Endothelial cell (in vitro differentiated cells): ENCODE measurements at places on chromosomes 5 and 9. TPM values are rescaled to one million over a fixed set of nuclear protein-coding genes. Genes with fewer than 3 reads are reported as not detected.

DNA sequence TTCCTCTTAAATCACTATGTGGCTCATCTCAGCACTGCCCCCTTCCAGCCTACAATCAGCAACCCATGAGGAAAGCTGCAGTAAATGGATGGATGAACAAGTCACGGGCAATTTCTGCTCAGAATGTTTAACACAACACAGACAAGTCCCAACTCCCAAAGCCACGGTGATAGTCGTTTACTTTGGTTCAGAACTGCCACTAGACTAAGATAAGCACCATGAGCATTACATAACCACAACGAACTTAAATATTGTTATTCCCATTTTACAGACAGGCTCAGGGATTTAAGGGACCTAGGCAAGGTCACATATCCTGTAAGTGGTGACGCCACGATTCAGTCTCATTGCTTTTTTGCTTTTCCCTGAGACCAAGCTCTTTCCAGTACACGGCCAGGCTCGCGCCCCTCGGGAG is 2.0 kb upstream of the SMIM27 start:
- H3K36me3 ChIP-seq: peaks cover 4% of the 10 kb centered on the region
- H3K27ac ChIP-seq: peak overlapping the region; percentile 91
- DNase-seq: no peak
- H3K4me1 ChIP-seq: peaks cover 27% of the 10 kb centered on the region
- H3K27me3 ChIP-seq: peaks cover 16% of the 10 kb centered on the region

DNA sequence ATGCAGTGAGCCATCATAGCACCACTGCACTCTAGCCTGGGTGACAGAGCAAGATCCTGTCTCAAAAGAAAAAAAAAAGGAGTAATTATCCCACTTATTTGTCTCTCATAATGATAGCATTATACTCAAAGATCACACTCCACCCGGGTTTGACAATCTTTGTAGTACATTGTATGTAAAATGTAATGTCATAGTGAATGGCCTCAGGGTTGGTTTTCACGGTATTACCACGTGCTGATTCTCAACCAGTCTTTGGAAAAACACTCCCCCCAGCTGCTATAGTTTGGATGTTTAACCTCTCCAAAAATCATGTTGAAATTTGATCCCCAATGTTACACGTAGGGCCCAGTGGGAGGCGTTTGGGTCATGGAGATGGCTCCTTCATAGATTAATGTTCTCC is 402.4 kb upstream of the GRAMD2B start:
- DNase-seq: no peak
- no peaks in the 10 kb centered on the region for H3K27me3 ChIP-seq

- peaks cover 26% of the 10 kb centered on the region for H3K36me3 ChIP-seq
- no peak overlapping the region for H3K27ac ChIP-seq
- H3K4me1 ChIP-seq: no peaks in the 10 kb centered on the region
- DNase-seq: no peak
These were observed 63.1 kb downstream of the GRAMD2B start for GRCh38 chr5:126486332-126486731.

GRCh38 chr5:99945478-99946442 is 589.4 kb upstream of the FAM174A start:
- no peaks in the 10 kb centered on the region for H3K4me1 ChIP-seq

- H3K27me3 ChIP-seq: peaks cover 2% of the 10 kb centered on the region
- no peak for DNase-seq
- H3K4me1 ChIP-seq: peaks cover 35% of the 10 kb centered on the region
- no peak overlapping the region for H3K4me3 ChIP-seq
- H3K36me3 ChIP-seq: no peaks in the 10 kb centered on the region
- peak overlapping the region; percentile 91 for H3K27ac ChIP-seq
These were observed 220.0 kb downstream of the CDH18 start for GRCh38 chr5:19767987-19768386.

DNA sequence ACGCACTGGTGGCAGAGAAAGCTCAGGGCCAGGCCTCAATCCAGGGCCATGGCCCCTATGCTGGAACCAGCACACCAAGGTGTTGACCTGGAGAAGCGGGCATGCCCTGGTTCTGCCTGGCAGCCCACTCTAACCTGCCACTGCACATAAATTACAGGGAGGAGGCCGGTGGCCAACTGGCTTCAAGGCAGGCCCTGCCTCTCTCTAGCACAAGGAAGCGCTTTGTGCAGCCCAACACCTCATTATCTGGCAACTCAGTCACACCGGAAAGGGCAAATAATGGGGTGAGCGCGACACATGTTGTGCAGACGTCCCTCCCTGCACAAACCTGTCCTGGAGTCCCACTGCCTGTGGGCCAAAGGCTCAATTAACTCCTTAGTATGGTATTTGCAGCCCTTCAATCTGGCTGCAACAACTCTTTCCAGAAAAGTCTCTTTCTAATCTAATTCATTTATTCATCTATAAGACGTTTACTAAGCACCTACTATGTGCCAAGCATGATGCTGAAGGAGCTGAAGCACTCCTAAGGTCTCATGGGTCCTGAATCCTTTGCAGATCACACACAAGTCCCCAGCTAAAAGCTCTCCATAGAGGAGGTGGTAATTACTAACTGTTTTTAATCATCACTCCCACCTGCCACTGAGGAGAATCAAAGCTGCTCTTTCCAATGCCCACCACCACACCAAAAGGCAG is 24.9 kb downstream of the SHB start:
- H3K4me1 ChIP-seq: peaks cover 31% of the 10 kb centered on the region
- no peak overlapping the region for H3K4me3 ChIP-seq

GRCh38 chr5:40842351-40842750 is 1.2 kb downstream of the CARD6 start:
- no peak for DNase-seq
- H3K4me1 ChIP-seq: peaks cover 8% of the 10 kb centered on the region
- no peaks in the 10 kb centered on the region for H3K27me3 ChIP-seq
- no peak overlapping the region for H3K4me3 ChIP-seq

- H3K36me3 ChIP-seq: no peaks in the 10 kb centered on the region
- H3K27ac ChIP-seq: no peak overlapping the region
- H3K27me3 ChIP-seq: no peaks in the 10 kb centered on the region
- no peaks in the 10 kb centered on the region for H3K4me1 ChIP-seq
These were observed 550 bp downstream of the IFNE start for GRCh38 chr9:21481470-21482056.

DNA sequence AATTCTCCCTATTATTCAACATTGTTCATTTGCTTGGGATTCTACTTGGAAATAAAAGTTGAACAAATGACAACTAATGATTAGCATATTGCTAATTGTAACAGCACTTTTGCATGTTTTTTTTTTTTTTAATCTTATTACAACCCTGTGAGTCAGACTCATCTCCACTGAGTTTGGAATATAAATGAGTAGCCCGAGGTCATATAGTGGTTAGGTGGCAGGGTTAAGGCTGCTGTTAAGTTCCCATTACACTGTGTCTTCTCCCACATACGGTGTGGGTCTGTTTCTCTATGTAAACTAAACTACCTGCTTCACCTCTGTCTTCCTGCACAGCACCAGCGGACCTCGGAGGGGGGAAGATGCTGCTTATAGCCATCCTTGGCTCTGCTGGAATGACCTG is 92.4 kb downstream of the EQTN start:
- DNase-seq: no peak
- H3K4me3 ChIP-seq: no peak overlapping the region
- no peaks in the 10 kb centered on the region for H3K4me1 ChIP-seq
- no peak overlapping the region for H3K27ac ChIP-seq
- H3K27me3 ChIP-seq: peaks cover 5% of the 10 kb centered on the region

DNA sequence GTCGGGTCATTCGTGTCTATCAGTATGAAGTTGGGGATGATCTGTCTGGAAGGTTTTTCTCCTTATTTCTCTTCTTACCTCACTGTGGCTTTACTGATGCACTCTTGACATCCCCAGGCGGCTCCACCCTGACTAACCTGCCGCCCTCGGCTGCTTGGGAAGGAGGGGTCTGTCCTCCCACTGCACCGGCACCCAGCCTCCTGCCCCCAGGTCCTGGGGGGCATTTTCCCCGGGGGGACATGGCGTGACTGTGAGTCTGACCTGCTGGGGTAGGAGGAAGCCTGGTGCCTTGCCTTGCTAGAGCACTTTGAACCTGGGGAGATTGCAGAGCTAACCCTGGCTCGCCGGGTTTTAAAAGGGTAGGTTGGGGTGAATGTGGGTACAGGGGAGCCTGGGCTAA is 27.5 kb downstream of the DYNC2I2 start:
- DNase-seq: no peak
- peaks cover 16% of the 10 kb centered on the region for H3K27me3 ChIP-seq
- H3K4me3 ChIP-seq: peak overlapping the region; percentile 77
- H3K27ac ChIP-seq: no peak overlapping the region

DNA sequence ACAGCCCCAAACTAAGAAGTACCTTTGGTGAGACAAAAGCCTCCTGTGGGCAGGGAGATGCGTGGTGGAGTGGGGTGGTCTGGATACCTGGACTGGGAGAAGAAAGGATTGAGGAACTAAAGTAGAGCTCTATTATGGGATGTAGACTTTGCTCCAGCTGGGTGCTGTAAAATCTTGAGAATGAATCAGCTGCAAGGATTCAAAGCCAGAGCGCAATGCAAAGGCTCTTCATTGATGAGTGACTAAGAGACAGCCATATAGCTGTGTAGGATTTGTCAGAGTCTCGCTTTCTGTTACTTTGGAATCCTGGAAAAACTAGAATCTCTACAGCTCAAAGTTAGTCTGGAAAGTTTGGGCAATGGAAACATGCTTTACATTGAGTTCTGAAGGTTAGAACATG is 159.9 kb downstream of the TAF11L14 start:
- no peak for DNase-seq
- no peaks in the 10 kb centered on the region for H3K27me3 ChIP-seq
- H3K36me3 ChIP-seq: no peaks in the 10 kb centered on the region
- H3K27ac ChIP-seq: no peak overlapping the region
- H3K4me1 ChIP-seq: peaks cover 2% of the 10 kb centered on the region

- H3K4me1 ChIP-seq: peaks cover 64% of the 10 kb centered on the region
- H3K4me3 ChIP-seq: no peak overlapping the region
- no peak for DNase-seq
- H3K27me3 ChIP-seq: peaks cover 5% of the 10 kb centered on the region
- no peak overlapping the region for H3K27ac ChIP-seq
- no peaks in the 10 kb centered on the region for H3K36me3 ChIP-seq
These were observed 91.8 kb upstream of the IFNK start for GRCh38 chr9:27432308-27432707.

DNA sequence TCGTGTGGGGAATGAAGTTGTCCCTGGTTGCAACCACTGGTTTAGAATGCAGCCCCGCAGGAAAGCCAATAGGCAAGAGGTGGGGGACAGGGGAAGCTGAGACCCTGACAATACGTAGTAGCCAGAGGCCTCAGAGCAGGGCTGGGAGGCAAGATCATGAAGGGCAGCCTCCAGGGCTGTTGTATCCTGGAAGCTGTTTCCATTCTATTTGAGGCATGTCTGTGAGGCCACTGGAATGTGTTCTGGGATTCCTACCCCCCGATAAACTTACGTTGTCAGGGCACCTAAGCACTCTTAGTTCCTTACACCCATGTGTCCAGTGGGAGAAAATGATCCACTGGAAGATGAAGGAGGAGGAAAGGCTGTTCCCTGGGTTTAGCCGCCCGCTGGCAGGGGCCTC is 177.3 kb downstream of the CFAP90 start:
- no peaks in the 10 kb centered on the region for H3K27me3 ChIP-seq
- no peak overlapping the region for H3K4me3 ChIP-seq
- H3K4me1 ChIP-seq: no peaks in the 10 kb centered on the region
- H3K27ac ChIP-seq: no peak overlapping the region
- no peak for DNase-seq
- H3K36me3 ChIP-seq: no peaks in the 10 kb centered on the region

GRCh38 chr9:110131499-110131898 is 76.5 kb downstream of the C9orf152 start:
- no peak for DNase-seq
- peak overlapping the region; percentile 72 for H3K27ac ChIP-seq
- H3K27me3 ChIP-seq: peaks cover 9% of the 10 kb centered on the region
- H3K4me3 ChIP-seq: peak overlapping the region; percentile 48
- peaks cover 89% of the 10 kb centered on the region for H3K4me1 ChIP-seq

- H3K4me1 ChIP-seq: no peaks in the 10 kb centered on the region
- H3K4me3 ChIP-seq: no peak overlapping the region
- no peaks in the 10 kb centered on the region for H3K36me3 ChIP-seq
- no peak overlapping the region for H3K27ac ChIP-seq
- no peaks in the 10 kb centered on the region for H3K27me3 ChIP-seq
- DNase-seq: no peak
These were observed 12.7 kb upstream of the TMEM174 start for GRCh38 chr5:73160239-73160671.

GRCh38 chr9:136045595-136046553 is 49.2 kb downstream of the NACC2 start:
- H3K36me3 ChIP-seq: peaks cover 3% of the 10 kb centered on the region
- DNase-seq: no peak
- H3K4me3 ChIP-seq: no peak overlapping the region
- no peak overlapping the region for H3K27ac ChIP-seq
- H3K27me3 ChIP-seq: peaks cover 3% of the 10 kb centered on the region
- no peaks in the 10 kb centered on the region for H3K4me1 ChIP-seq

- peaks cover 2% of the 10 kb centered on the region for H3K4me1 ChIP-seq
- DNase-seq: no peak
- H3K27ac ChIP-seq: no peak overlapping the region
- H3K4me3 ChIP-seq: no peak overlapping the region
These were observed 135.1 kb upstream of the RFX3 start for GRCh38 chr9:3660936-3661335.

DNA sequence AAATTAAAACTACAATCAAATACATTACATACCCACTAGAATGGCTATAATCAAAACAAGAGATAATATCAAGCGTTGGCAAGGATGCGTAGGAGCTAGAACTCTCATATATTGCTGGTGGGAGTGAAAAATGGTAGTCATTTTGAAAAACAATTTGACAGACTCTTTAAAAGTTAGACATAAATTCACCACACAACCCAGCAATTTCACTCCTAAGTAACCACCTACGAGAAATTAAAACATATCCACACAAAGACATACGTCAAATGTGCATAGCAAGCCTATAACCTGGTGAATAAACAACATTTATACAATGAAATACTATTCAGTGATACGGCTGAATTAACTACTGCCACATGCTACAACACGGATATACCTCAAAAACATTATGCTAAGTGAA is 44.7 kb downstream of the GKAP1 start:
- no peaks in the 10 kb centered on the region for H3K27me3 ChIP-seq
- H3K27ac ChIP-seq: no peak overlapping the region
- DNase-seq: no peak
- H3K36me3 ChIP-seq: no peaks in the 10 kb centered on the region
- no peaks in the 10 kb centered on the region for H3K4me1 ChIP-seq

GRCh38 chr5:43231977-43232376 is 40.0 kb downstream of the NIM1K start:
- peaks cover 1% of the 10 kb centered on the region for H3K27me3 ChIP-seq
- H3K4me3 ChIP-seq: no peak overlapping the region
- no peaks in the 10 kb centered on the region for H3K4me1 ChIP-seq
- DNase-seq: no peak
- no peaks in the 10 kb centered on the region for H3K36me3 ChIP-seq

GRCh38 chr5:128470663-128471062 is 67.4 kb downstream of the FBN2 start:
- no peak overlapping the region for H3K4me3 ChIP-seq
- H3K27ac ChIP-seq: no peak overlapping the region
- DNase-seq: no peak
- H3K27me3 ChIP-seq: no peaks in the 10 kb centered on the region
- H3K4me1 ChIP-seq: peaks cover 14% of the 10 kb centered on the region
- H3K36me3 ChIP-seq: peaks cover 14% of the 10 kb centered on the region

GRCh38 chr9:112786829-112787520 is 36.4 kb downstream of the SNX30 start:
- no peak overlapping the region for H3K27ac ChIP-seq
- H3K27me3 ChIP-seq: peaks cover 3% of the 10 kb centered on the region
- peaks cover 4% of the 10 kb centered on the region for H3K4me1 ChIP-seq
- DNase-seq: no peak
- H3K36me3 ChIP-seq: no peaks in the 10 kb centered on the region

The TAF7 gene
- 86.4 TPM for total RNA-seq

The KIF20A gene
- total RNA-seq: 10.3 TPM

The CTSV gene
- 20.4 TPM for total RNA-seq

The NRARP gene
- total RNA-seq: 170 TPM

The ORM2 gene
- not detected for total RNA-seq

The KLF4 gene
- total RNA-seq: 16.4 TPM

The HMCN2 gene
- total RNA-seq: 29.6 TPM

The DNAI1 gene
- 0.74 TPM for total RNA-seq

The F12 gene
- total RNA-seq: 1.4 TPM
